ENCODE measurements at places on chromosomes 13 and 19.
A peak's percentile ranks its signal among the peaks of the same experiment; 100 is the strongest.

DNA sequence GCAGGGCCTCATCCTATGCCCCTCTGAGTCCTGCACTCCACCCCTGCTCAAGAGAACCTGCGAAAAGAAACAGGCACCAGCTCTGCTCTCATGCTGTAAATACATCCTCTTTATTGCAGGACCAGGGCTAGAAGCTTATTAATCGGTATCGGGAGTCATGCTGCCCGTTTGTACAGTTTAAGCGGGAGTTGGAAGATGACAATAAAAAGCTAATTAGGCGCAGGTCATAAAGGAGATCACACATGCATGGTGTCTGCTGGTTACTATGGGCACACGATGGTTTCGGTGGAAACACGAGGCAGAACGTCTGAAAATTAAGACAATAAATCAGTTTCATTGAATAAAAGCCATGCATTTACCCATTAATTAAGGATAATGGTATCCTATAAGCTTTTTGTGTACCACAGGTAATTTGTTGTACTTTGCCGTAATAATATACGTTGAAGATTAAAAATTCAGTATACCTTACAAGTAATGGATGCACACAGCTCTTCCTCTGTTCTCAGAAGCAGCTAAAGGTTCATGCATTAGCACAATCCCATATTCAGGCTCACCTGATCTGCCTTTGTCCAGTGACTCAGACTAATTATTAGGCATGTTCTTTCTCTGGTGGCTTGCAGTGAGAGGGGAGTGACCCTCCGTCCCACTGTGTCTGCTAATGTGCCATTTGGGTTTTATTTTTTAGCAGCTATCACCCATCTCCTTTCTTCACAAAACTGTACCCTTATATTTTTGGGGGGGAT, 406.0 kb downstream of the TSHZ3 start:
- no peak for DNase-seq

GRCh38 chr13:23750383-23751121, 138.6 kb downstream of the MIPEP start:
- DNase-seq, result no peak

GRCh38 chr13:62209529-62209928, 793.9 kb upstream of the PCDH20 start:
- no peak for DNase-seq

DNA sequence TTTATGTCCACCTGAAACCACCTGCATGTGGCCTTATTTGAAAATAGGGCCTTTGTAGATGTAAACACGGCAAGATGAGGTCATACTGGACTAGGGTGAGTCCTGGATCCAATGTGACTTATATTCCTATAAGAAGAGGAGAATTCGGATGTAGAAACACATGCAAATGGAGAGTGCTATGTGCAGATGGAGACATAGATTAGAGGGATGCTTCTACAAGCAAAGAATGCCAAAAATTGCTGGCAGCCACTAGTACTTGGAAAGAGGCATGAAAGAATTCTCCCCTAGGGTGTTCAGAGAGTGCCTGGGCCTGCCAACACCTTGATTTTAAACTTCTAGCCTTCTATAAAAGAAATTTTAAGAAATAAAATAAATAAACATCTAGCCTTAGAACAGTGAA, 226.1 kb downstream of the RFC3 start:
- DNase-seq, result no peak

- DNase-seq, result peak; percentile 53
Observed at GRCh38 chr19:58513694-58514563, 2.1 kb upstream of the SLC27A5 start.

DNA sequence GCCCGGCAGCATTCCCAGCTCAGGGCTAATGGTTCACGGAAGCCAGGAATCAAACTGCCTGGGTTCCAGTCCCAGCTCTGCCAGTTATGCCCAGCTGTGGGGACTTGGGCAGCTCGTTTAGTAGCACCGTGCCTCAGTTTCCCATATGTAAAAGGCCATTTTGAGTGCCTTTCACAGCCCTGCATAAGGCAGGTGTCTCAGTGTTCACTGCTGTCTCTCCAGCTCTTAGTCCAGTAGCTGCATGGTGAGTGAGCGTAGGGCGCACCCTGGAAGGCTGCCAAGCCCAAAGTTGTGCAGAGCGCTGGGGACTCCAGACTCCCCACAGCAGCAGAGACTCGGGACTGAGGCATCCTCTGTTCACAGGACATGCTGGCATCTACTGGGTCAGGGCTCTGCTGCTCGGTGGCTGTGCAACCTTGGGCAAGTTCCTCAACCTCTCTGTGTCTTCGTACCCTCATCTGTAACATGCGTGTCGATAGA, 5.5 kb downstream of the RPL28 start:
- DNase-seq, result no peak

All from SK-N-MC (cell line).